Stimulated activated CD4-positive, alpha-beta T cell treated with anti-CD3 and anti-CD28 coated beads, Interleukin-4, amount 100 ng/mL, for 4 hours (primary cell): ENCODE measurements at places on chromosomes 12 and 14.
A peak's percentile ranks its signal among the peaks of the same experiment; 100 is the strongest.

GRCh38 chr12:56581418-56582145, 48.5 kb downstream of the BAZ2A start:
- DNase-seq, result peak; percentile 35

GRCh38 chr12:113214895-113215400, 6.3 kb upstream of the TPCN1 start:
- no peak for DNase-seq

- DNase-seq, result no peak
Measured at GRCh38 chr12:31612819-31613218, 21.9 kb upstream of the DENND5B start.

GRCh38 chr14:70931008-70931407, 23.7 kb downstream of the PCNX1 start:
- DNase-seq, result no peak

GRCh38 chr12:47221256-47222023, 141.7 kb upstream of the AMIGO2 start:
- no peak for DNase-seq

DNA sequence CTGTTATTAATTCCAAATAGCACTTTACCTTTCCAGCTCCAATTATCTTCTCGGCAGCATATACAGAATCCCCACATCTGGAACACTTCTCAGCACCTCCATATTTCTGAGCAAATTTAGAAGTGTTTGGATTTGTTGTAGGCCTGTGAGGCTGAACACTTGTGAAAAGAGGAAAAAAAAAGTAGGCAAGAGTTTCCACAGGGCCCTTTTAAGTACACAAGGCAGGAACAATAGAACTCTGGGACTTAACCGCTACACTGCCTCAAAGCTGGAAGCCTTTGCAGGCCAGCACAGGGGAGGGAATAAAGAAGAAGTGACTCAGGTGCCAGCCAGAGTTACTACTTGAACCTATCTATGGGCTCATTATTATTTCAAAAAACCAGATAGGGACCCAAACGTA, 18.6 kb downstream of the CSRP2 start:
- DNase-seq, result no peak

DNA sequence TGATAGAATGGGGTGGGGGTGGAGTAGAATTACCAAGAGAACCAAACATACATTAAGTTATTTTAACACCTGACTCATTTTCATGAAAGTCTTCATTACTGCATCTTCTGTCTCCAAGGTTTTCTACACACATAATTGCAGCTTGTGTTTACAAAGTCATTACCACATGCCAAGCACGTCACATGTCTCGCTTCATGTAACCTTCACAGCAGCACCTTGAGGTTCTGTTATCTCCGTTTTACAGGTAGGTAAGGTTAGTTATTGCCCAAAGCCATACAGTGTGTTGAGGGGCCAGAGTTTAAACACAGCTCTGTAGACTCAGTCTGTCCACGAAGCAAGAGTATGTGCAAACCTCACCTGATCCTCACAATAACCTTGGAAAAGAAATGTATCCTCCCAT, 64.3 kb upstream of the RBM19 start:
- DNase-seq, result no peak

GRCh38 chr12:1091350-1091749, 100.3 kb downstream of the ERC1 start:
- no peak for DNase-seq

GRCh38 chr12:95218150-95219133, 835 bp downstream of the VEZT start:
- peak; percentile 21 for DNase-seq

DNA sequence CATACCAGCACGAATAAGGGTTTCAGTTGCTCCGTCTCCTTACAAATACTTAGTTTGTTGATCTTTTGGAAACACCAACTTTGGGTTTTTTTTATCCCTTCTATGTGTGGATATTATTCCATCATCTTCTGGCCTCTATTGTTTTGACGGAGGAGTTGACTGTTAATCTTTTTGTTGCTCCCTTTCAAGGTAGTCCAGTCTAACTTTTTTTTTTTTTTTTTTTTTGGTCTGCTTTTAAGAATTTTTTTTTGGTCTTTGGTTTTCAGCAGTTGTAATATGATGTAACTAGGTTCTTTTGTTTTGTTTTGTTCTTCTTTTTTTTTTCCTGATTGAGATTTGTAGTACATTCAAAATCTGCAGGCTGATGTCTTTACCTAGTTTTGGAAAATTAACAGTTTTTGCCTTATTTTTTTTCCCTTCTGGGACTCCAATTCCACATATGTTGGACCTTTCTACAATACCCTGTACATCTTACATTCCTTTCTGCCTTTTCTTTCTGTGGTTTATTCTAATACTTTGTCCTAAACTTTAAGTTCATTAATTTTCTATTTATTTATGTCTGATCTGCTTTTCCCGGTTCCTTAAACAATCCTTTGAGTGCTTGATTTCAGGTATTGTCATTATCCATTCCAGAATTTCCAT, 54.9 kb downstream of the DNAH10 start:
- DNase-seq, result no peak

DNA sequence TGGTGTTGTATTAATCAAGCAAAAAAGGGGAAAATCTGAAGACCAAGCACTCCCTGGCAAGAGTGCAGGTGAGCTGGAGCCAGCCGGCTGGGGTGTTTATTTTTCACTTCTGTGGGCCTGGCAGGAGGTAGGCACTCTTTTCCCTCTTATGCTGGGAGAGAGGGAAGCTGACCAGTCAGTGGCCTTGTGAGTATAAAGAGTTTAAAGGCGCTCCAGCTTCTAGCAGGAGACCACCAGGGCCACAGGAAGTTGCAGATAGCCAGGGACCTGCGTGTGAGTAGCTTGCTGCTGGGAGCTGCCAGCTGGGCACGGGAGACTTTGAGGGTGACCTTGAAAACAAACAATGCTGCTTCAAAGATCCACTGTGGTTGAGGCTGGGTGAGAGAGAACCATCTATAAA, 217.4 kb upstream of the PWP1 start:
- DNase-seq, result no peak

DNA sequence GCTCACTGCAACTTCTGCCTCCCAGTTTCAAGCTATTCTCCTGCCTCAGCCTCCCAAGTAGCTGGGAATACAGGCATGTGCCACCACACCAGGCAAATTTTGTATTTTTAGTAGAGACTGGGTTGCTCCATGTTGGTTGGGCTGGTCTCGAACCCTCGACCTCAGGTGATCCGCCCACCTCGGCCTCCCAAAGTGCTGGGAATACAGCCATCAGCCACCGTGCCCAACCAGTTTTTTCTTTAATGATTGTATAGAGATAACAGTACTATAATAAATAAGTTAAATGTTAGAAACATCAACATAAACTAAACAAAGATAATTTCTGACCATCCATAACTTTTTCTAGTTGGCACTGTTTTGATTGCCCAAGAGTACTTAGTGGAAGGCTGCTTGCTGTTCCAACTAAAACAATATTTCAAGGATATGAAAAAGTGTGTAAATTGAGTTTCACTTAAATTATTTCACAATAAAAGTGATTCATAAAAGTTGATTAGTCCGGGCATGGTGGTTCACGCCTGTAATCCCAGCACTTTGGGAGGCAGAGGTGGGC, 5.6 kb downstream of the GON7 start:
- no peak for DNase-seq

- no peak for DNase-seq
Measured at GRCh38 chr12:124484526-124484953, 82.9 kb downstream of the NCOR2 start.

GRCh38 chr12:77325511-77326236, 260.3 kb upstream of the E2F7 start:
- no peak for DNase-seq

DNA sequence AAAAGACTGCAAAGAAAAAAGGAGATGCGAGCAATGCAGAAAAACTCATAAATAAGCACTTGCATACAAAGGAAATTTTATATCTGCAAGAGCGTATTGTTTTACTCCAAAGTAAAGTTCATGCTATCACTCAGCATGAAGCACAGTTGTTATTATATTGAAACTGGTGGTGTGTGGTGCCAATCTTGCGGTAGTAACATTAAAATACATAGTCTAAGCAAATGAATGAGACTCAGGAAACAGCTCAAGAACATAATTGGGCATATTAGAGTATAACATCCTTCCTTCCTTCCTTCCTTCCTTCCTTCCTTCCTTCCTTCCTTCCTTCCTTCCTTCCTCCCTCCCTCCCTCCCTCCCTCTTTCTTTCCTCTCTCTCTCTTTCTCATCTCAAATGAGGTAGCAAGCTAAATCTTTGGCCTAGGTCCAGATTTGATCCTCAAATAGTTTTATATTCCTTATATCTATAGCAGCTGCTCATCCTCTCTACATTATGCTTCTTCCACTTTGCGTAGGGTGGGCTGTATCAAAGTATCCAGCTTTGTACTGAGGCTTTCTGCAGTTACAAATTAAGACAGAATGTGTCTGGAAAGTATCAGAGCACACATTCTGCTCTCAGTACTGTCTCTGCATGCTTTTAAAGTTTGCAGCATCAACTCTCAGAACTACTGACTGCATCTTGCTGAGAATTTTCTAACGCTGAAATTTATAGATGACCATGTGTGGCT, 718.3 kb downstream of the RERGL start:
- no peak for DNase-seq

- no peak for DNase-seq
Measured at GRCh38 chr14:51962711-51963110, 26.6 kb upstream of the RTRAF start.

DNA sequence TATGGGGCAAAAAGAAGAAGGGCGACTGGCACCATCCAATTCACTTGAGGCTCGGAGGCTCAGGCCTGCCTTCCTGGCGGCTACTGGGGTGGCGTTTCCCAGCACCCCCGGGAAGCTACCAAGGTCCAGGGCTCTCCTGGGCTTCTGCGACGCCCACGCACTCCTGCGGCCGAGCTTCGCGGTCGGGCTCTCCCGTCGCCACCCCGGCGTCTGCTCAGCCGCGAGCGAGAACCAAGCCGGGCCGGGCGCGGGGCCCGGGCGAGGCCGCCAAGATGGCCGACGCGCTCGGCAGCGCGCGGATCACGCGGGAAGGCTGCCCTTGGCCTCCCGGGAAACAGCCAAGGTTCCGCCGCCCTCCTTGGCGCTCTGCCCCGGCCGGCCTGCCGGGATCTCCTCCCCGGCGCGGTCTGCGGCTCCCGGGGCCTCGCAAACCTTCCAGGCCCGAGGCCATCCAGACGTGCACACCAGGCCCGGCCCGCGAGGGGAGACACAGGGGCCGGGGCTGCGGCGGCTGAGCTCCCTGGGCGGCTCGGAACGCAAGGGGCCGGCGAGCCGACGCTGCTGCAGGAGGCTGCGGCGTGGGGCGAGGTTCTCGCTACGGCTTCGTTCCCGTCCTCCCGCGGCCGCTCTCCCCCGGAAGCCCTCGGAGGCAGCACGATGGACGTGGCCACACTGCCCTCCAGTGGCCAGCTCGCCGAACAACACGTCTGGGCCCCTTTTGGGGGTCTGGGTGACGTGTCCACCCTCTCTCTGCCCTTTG, 23.5 kb upstream of the ZFP36L1 start:
- DNase-seq, result peak; percentile 86

GRCh38 chr14:105474483-105475268, at the start of gene CRIP2:
Gene CRIP2 (plus strand): TSS chr14:105474821. CDS start chr14:105474863, 42 bp downstream.
- no peak for DNase-seq

DNA sequence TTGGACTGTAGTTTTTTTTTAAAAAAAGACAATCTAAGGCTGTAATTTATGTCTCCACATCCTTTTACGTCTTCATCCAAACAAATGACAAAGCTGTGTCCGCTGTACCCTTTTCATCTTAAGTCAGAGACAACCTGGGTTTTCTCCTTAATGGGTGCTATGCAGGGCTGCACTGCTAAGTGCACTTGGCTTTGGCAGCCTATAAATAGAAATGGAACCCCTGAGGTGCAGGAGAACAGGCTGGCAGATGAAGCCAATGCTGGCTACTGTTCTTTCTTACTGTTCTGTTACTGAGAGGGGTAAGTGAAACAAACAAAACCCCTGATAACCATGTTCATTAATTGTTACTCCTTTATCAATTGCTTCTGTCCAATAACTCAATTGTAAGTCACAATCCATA, 47.1 kb upstream of the KICS2 start:
- no peak for DNase-seq

GRCh38 chr12:3376779-3377455, 114.1 kb upstream of the PRMT8 start:
- no peak for DNase-seq

GRCh38 chr14:65192686-65193085, 90.4 kb upstream of the MAX start:
- DNase-seq, result no peak

- no peak for DNase-seq
Measured at GRCh38 chr14:74936151-74936550, 13.1 kb upstream of the RPS6KL1 start.

- no peak for DNase-seq
Measured at GRCh38 chr12:101670007-101670671, 27.3 kb upstream of the CHPT1 start.

DNA sequence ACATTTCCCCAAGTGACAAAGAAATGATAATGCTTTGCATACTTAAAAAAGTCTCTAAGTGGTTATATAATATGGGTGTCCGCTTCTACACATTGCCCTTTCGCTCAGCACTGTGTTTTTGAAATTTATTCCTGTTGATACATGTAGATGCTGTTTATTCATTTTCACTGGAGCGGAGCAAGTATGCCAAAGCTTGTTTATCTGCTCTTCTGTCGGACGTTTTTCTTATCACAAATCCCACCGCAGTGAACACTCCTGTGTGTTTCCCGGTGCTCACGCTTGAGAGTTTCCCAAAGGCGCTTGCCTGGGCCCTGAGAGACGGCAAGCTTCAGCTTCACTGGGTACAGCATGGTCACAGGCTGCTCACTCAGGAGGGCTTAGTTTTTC, 50.2 kb downstream of the TPCN1 start:
- DNase-seq, result no peak

- DNase-seq, result no peak
Measured at GRCh38 chr12:90546511-90546910, 408.5 kb downstream of the CCER1 start.

GRCh38 chr12:26378711-26379110, 183.3 kb downstream of the SSPN start:
- DNase-seq, result no peak

DNA sequence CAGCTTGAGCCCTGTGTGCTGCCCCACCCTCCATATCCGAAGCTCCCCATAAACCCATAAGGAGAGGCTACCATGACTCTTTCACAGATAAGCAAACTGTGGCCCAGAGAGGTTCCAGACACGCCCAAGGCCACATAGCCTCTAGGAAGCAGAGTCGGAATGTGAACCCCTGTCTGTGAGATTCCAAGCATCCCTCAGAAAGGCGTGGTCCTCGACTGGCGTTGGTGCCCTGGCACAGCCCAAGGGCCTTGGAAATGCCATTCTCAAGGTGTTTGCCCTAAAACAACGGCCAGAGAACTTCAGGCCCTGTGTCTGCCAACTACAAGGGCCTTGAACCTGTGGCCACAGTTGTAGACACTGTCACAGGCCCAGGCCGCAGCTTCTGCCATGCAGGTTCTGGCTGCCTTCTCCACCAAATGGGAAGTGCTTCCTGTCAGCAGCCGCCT, 8.5 kb upstream of the DIO3 start:
- no peak for DNase-seq

DNA sequence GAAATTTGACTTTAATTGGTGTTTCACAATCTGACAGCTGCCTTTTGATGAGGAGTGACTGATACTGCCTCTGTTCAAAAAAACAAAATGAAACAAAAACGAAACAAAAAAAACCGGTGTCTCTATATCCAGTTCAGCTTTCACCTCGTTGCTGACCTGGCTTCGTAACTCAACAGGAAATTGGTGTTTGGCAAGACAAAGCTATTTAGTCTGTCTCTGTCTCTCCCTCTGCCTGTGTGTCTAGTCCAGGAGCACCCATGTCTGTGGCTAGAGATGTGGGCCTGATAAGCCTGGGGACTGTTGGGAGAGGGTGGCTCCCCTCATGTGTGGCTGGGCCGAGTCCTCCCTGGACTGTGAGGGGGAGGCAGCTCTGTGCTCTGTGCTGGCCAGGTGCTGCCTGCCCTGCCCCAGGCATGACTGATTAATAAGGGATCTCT, 11.3 kb downstream of the CACNA1C start:
- DNase-seq, result no peak
